SW480 (cell line): ENCODE measurements at places on chromosomes 13 and 19.

- no peak for DNase-seq
Observed at GRCh38 chr13:90008707-90009149, 1338.8 kb upstream of the MIR17HG start.

- no peak for DNase-seq
Observed at GRCh38 chr13:91303031-91303430, 44.5 kb upstream of the MIR17HG start.

GRCh38 chr19:55208880-55209692, at the start of gene PTPRH:
Gene PTPRH, minus strand, starts transcription at chr19:55209501. Its CDS starts 68 bp downstream, at chr19:55209433.
- DNase-seq, result peak; percentile 57

- no peak for DNase-seq
Observed at GRCh38 chr13:70630247-70630646, 522.0 kb upstream of the KLHL1 start.

- peak; percentile 71 for DNase-seq
Observed at GRCh38 chr13:41613471-41613870, 156.1 kb downstream of the RGCC start.

- DNase-seq, result peak; percentile 36
Observed at GRCh38 chr19:4304538-4305256, at the start of gene FSD1. Gene FSD1, plus strand, starts transcription at chr19:4304598. Its CDS starts 149 bp downstream, at chr19:4304747.

DNA sequence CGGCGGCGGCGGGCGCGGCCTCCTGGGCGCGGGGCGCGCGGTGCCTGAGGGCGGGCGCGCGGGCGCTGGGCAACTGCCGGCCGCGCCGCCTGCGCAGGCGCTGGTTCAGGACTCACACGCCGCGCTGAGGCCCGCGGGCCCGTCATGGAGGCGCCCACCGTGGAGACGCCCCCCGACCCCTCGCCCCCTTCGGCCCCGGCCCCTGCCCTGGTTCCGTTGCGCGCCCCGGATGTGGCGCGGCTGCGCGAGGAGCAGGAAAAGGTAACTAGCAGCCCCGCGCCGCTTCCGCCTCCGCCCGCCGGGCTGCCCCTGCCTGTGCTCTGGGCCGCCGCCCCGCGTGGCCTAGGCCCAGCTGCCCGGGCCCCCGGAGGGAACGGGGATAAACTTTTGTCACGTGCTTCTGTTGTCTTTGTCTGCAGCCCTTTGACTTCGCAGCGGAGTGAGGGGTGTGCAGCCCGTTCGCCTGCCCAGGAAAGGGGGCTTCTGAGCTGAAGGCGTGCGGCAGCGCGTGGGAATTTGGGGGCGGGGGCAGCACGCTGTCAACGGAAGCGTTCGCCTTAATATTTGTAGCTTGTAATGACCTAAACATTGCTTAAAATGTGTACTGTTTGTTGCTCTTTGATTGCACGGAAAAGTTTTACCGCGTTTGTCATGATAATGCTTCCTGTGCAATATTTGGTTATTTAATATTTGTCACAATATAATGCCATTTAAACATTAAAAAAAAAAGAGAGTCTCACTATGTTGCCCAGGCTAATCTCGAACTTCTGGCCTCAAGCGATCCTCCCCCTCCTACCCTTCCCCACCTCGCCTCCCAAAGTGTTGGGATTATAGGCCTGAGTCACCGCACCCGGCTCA, 594 bp downstream of the URI1 start:
- peak; percentile 54 for DNase-seq

DNA sequence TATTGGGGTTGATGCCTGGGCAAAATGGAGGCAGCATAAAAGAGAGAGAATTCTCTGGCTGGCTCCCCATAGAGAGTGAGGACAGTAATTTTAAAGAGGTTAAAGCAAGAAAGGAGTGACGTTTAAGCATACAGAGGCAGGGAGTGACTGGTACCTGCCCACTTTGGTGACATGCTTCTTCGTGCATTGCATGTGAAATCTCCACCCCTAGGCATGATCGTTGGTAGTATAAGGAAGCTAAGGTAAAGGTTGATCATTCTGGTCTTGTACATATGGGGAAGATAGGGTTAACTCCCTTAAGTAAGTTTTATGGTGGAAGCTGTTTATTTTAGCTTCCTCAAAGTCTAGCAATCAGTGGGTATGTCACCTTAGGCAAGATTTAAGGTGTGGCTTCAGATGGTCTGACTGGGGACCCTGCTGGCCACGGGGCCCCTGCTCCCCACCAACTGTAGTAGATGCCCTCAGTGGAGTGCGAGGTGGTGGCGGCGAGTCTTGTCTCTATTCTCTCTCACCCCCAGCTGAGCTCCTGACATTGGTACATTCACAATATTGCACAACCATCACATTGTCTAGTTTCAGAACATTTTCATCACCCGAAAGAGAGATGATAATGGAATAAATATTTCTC, 797.5 kb upstream of the SPRY2 start:
- DNase-seq, result no peak

- no peak for DNase-seq
Observed at GRCh38 chr13:108677806-108678205, 48.4 kb downstream of the MYO16 start.

DNA sequence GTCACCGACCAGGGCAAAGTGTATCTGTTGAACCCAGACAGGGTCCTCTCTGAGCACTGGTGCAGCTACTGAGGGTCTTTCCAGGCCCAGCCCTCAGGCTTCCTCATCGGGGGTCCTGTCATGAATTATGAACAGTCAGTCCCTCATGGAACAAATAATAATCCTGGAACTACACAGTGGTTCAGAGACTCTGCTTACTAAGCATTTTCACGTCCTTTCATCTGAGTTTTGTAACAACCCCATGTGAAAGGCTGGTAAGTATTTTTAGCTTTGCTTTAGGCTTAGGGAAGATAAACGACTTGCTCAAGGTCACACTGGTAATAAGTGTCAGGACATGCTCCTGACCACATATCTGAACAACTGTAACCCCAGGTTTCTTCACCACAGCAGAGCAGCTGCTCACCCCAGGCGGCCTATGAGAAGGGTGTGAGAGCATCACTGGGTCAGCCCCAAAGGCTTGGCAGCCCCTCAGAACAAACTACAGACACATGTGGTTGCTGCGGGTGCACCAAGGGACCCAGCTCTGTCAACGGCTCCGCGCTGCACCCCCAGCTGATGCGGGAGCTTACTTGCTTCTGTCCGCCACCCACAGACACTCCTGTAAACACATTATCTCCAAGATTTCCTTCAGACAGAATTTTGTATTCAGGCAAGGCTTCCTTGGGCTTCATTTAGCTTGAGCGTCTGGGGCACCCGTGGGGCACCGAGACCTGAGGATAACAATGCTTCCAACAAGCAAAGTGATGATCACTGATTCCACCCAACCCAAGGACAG, 19.4 kb upstream of the GSX1 start:
- DNase-seq, result no peak

DNA sequence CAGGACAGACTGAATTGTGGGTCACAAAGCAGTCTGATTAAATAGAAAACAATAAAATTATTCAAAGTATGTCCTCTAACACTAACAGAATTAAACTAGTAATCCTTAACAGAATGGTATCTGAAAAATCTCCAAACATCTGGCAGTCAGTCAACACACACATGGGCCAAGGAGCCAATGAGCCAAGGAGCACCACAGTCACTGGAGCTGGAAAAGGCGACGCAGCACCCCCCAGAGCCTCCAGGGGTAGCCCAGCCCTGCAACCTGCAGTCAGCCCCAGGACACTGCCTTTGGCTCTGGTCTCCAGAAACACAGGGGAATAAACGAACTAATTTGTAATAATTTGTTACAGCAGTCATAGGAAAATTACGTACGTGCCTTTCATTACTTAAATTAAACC, 12.3 kb downstream of the TUBGCP3 start:
- no peak for DNase-seq

GRCh38 chr13:95546919-95547318, 5.6 kb upstream of the CLDN10 start:
- DNase-seq, result no peak

- DNase-seq, result peak; percentile 63
Observed at GRCh38 chr19:46639358-46640182, 3.6 kb upstream of the GNG8 start.

- DNase-seq, result no peak
Observed at GRCh38 chr13:36343766-36344165, 2.4 kb downstream of the SPART start.

GRCh38 chr13:49322702-49323101, 75.0 kb downstream of the CDADC1 start:
- no peak for DNase-seq

DNA sequence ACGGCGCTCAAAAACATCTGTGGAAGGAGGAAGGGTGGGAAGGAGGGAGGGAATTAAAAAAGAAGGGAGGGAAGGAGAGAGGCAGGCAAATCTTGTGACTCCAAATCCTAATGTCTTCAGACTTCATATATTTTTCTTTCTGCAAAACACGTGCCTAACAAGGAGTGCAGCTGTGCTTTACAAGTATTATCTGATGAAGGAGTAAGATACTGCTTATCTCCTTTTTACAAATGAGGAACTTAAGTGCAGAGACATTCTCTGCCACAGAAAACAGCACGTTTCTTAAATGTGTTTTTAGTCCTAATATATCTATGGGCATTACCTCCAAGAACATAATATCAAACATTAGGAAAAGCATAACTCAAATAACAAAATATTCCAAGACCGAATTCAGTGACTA, 6.5 kb downstream of the FLT3 start:
- no peak for DNase-seq

- DNase-seq, result no peak
Observed at GRCh38 chr19:1739960-1740629, 13.2 kb upstream of the ONECUT3 start.

- DNase-seq, result no peak
Observed at GRCh38 chr13:94058821-94059360, 420.6 kb downstream of the DCT start.

GRCh38 chr13:98517576-98518310, 59.2 kb downstream of the STK24 start:
- DNase-seq, result no peak

DNA sequence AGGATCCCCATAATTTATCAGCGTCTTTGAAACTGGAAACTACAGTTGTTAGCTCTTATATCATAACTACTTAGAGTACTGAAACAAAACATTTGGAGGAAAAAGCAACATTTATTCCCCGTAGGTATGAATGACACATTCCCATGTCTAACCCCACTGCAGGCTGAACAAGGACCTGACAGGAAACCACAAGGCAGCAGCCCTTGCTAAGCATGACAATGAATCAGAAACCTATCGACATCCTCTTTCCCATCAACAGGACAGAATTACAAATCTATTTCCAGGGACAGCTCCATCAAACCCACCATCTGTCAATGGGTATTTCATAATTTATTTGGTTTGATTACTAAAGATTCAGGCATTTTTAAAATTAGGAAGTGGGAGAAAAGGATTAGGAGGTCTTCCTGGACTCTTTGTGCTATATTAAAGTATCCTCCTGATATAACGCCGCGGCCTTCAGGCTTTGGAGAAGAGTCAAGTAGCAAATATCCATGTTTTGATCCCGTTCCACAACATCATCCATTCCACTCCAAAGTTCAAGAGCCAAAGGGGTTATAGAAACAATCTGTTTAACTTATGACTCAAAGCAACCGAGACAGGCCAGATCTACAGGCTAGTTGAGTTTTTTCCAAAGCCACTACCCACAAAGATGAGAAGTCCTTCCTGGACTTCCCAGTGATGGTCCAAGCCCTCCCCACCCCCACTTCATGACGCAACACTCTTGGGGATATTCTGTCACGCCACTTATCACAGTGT, 51.1 kb downstream of the FAM216B start:
- DNase-seq, result no peak

- peak; percentile 82 for DNase-seq
Observed at GRCh38 chr19:55146078-55146704, 2.8 kb downstream of the TNNT1 start.

- no peak for DNase-seq
Observed at GRCh38 chr19:28985201-28985600, 227.8 kb downstream of the UQCRFS1 start.

- no peak for DNase-seq
Observed at GRCh38 chr13:41232578-41233480, 30.5 kb downstream of the MTRF1 start.

DNA sequence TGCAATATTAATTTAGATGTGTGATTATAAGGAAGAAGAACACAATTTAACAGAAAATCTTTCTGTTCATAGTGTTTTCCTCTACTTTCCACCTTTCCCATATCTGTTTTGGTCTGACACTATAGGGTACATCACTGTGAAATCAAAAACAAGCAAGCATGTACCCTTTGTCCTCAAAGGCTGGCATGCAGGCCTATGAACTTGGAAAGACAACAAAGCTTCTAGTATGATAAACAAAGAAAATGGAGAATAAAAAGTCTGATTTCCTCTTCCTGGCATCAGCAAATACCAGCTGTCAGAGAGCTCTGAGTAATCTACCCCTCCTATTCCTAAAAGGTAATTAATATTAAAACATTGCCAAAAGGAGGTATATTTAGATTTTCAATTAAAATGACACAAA, 5.6 kb upstream of the NEK3 start:
- DNase-seq, result no peak
